CD4-positive, CD25-positive, alpha-beta regulatory T cell (primary cell): ENCODE measurements at places on chromosomes 1 and 21. TPM values are rescaled to one million over a fixed set of nuclear protein-coding genes. Genes with fewer than 3 reads are reported as not detected.
A peak's percentile ranks its signal among the peaks of the same experiment; 100 is the strongest.

DNA sequence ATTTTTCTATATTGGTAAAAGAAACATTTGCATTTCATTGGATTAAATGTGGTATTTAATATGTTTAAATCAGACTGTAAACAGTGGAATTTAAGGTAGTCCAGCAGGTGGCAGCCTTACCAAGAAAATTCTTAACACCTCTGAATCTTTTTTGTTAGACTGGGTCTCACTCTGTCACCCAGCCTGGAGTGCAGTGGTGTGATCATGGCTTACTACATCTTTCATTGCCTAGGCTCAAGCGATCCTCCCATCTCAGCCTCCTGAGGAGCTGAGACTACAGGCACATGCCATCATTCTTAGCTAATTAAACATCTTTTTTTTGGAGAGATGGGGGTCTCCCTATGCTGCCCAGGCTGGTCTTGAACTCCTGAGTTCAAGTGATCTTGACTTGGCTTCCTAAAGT, 98.8 kb downstream of the RABGAP1L start:
- DNase-seq: peak; percentile 64

- peak; percentile 57 for DNase-seq
Measured at GRCh38 chr1:172533513-172534151, 682 bp downstream of the SUCO start.

- no peak for DNase-seq
Measured at GRCh38 chr1:170252851-170253579, 107.3 kb downstream of the NTMT2 start.

DNA sequence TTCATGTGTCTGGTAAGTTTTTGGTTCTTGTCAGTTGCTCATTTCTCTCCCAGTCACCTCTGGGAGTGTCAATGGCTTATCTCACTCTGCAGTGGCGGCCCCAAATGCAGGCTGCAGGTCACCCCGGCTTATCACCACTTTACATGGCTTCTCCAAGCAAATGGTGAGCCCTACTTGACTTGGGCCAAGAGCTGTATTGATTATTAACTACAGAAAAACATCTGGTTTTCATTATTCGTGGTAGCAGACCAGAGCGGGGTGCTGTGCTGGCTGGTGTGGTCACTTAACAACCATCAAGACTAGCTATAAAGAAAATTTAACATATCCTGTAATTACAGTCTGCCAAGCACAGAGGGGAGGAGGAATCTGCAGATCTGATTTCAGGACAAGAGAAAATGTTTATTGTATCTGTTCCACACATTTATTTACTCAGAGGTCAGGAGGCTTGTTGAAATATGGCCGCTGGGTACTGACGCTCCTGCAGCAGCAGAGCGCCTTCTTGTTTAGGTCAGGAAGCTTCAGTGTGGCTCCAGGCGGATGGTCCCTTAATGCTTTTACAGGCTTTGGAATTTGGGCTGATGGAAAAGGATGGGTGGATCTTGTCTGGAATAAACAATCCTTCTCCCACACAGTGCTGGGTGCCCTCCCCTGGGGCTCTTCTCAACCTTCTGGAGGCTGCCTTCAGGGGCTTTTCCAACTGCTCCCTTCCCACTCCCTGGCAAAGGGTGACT, 87.8 kb downstream of the HLX start:
- no peak for DNase-seq

DNA sequence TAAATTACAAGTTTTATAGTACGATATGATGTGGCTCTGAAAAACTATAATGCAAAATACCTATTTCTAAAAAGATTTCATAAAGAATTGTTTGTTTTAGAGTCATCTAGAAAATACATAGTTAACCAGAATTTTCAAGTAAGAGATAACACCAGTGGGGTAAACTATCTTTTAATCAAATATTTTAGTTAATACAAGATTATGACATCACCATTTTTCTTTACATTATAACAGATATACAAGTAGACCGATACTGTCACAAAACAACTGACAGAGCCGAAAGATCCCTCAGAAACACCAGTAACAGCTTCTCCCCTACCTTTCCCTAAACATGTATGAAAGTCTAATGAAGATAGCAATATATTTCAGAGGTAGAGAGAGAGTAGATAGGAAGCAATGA, 54.2 kb downstream of the EPS15 start:
- DNase-seq: no peak

GRCh38 chr1:208604295-208604694, 360.1 kb upstream of the PLXNA2 start:
- DNase-seq: no peak

DNA sequence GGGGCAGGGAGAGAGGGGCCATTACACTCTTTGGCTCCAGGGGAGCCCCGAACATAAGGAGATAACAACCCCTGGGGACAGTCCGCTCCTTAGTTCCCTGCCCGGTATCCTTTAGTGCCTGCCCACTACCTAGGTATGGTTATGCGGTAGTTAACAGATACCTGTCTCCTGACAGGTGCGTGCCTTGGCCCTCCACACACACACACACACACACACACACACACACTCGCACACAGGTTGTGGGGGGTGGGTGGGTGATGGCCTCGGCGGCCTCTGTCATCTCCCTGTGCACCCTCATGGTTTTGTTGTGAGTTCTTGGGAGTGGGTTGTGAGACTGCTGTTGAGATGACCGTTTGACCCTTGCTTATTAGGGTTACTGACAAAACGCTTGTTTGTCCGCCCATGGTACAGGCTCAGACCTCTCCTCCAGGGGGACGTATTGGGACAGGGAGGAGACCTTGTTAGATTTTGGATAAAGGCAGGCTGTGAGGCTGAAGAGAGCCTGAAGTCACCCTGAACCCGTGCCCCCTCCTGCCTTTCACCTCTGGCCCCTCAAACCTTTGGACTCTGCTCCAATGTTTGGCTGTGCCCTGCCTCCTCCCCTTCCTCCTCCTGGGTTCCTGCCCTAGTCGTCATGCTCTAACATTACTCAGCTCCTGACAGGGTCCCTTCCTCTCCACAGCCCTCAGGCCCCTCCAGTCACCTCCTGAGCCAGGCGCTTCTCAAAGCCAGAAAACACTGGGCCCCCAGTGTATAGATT, 979 bp downstream of the RASSF5 start:
- no peak for DNase-seq

GRCh38 chr1:32728413-32729077, 26.0 kb upstream of the SYNC start:
- DNase-seq: no peak

DNA sequence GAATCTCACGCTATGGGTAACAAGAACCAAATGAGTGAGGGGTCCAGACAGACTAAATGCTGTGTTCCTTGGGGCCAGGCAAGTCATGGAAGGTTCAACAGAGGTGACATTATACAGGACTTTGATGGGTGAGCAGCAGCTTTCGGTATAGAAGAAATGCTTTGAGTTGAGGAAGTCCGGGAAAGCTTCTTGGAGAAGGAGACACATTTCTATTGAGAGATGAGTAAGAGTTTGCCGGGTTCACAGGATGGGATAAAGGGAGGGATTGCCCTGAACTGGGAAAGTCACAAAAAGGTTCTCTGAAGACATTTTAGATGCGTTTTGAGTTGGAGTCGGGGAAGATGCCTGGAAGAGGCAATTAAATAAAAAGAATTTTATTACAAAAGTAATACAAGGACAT, 580 bp upstream of the AZIN2 start:
- no peak for DNase-seq

- DNase-seq: no peak
Measured at GRCh38 chr1:119485201-119485600, 21.8 kb upstream of the HSD3B1 start.

GRCh38 chr21:35641271-35642016, 418.9 kb downstream of the SETD4 start:
- no peak for DNase-seq

GRCh38 chr1:145942871-145943270, 14.9 kb downstream of the LIX1L start:
- no peak for DNase-seq

GRCh38 chr1:40245686-40246085, 2.1 kb upstream of the TMCO2 start:
- no peak for DNase-seq

GRCh38 chr1:24369801-24370200, 43.8 kb downstream of the STPG1 start:
- no peak for DNase-seq

GRCh38 chr1:64343105-64343822, 126.7 kb upstream of the CACHD1 start:
- DNase-seq: no peak

DNA sequence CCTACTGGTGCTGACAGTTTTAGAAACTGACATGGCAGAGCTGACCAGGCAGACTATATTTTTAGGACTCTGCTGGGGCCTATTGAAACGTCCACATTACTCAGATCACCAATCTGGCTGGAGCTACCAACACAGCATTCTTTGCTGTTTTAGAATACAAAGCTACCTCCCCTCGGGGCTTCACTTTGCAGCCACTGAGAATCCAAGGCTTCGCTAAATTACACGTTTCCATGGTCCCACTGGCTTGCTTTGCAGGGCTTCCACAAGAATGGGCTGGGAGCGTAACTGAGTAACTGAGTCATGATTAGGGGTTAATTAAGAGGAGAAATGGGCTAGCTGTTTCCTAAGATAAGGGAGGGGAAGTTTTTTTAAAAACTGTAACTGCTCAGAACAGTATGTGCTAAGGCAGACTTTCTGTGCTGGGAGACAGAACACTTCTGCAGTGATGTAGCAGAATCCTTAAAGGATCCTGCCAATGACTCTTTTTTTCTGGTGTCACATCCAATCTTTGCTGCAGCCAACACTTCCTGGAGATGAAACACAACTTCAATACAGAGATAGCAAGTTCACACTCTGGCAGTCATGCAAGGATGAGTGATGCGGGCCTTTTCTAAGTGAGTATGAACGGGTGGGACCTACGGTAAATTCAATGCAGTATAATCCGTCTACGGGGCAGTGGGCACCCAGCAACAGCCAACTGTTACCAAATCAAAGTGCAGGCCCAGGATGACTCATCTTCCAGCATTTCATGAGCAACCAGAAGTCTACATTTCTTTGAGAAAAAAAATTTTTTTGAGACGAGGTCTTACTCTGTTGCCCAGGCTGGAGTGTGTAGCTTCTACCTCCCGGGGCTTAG, 21.5 kb downstream of the NDUFS5 start:
- no peak for DNase-seq

GRCh38 chr1:58307431-58307830, 239.1 kb downstream of the OMA1 start:
- no peak for DNase-seq

DNA sequence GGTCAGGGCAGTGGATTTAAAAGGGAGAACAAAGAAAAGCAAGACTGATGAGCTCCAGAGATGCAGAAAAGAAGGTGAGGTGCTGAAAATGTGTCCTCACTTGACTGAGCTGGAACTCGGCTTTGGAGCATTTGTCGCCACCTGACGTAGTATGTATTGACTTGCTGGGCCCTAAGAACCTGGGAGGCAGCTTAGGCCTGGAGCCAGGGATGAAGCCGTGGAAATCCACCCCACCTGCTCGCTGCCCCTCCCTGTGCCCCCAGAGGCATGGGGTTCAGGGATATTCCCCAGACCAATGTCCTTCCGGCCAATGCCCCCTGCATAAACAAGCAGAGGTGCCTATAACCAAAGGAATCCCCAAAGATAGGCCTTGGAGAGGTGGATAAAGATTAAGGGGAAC, 14.3 kb downstream of the MRAP start:
- no peak for DNase-seq

- no peak for DNase-seq
Measured at GRCh38 chr1:160827418-160827817, 31.4 kb downstream of the LY9 start.

- DNase-seq: no peak
Measured at GRCh38 chr1:119713749-119714456, 2.2 kb downstream of the PHGDH start.

DNA sequence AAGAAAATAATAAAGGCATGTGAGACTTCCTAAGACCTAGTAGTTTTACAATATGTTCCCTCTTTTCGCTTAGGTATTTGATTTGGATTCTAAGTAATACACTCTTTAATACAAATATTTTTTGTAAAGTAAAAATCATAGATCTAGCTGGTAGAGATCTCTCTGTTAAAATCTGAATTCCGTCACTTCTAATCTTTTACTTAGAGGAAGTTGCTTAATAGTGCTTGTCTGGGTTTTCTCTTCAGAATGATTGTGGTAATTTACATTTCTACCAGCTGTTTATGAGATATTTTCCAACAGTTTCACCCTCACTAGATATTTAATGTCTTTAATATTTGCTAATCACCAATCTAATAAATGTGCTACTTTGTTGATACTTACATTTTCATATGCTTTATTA, 23.3 kb downstream of the RBM11 start:
- DNase-seq: no peak

DNA sequence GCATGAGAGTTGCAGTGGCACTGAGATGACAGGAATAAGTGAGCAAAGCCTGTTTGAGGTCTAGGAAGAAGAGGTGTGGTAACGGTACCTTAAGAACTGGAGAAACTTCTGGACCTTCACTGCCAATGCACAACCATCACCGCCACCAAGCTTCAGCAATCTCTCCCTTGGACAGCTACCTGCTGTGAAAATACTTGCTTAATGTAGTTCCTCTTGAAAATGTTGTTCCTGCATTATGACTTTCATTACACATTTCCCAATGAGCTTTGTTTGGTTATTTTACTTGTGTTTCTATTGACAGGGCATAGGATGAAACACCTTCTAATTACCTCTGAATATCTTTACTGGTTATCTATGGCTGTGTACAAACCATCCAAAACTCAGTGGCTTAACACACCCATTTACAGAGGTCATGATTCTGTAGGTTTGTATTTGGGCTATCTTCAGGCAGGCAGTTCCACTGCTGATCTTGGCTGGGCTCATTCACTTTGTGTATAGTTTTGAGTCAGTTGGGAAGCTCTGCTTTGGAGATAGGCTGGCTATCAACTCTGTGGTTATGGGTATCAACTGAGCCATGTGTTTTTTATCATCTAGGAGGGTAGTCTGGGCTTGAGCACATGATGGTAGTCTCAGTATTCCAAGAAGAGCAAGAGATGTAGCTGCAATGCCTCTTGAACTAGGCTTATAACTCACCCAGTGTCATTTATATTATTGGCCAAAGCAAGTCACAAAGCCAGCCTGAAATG, 149.4 kb downstream of the ELAVL4 start:
- no peak for DNase-seq

GRCh38 chr1:223331301-223331700, 32.7 kb downstream of the SUSD4 start:
- no peak for DNase-seq

DNA sequence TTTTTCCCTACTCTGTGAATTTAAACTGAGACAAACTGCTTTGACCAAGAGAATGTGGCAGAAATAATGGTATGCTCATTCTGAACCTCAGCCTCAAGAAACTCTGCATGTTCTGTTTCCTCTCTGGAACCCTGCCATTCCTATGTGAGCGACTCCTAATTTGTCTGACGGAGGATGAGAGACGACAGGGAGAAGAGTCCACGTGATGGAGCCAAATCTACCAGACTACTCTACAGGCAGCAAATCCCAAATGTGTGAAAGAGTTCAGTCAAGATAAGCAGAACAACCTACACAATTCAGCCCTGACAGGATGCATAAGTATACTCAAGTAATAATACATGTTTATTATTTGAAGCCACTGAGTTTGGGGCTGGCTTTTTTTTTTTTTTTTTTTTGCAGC, 153.5 kb downstream of the DPYD start:
- no peak for DNase-seq

Gene KCNE1
- not detected for polyA plus RNA-seq

Gene CDA
- polyA plus RNA-seq: 0.21 TPM

Gene ESPN
- polyA plus RNA-seq: 0.22 TPM

Gene AIRE
- 0.07 TPM for polyA plus RNA-seq

Gene THEM5
- not detected for polyA plus RNA-seq

Gene TGFB2
- not detected for polyA plus RNA-seq

Gene FAM177B
- not detected for polyA plus RNA-seq

Gene C4BPB
- polyA plus RNA-seq: not detected
